ENCODE measurements at places on chromosomes 1 and 21.

DNA sequence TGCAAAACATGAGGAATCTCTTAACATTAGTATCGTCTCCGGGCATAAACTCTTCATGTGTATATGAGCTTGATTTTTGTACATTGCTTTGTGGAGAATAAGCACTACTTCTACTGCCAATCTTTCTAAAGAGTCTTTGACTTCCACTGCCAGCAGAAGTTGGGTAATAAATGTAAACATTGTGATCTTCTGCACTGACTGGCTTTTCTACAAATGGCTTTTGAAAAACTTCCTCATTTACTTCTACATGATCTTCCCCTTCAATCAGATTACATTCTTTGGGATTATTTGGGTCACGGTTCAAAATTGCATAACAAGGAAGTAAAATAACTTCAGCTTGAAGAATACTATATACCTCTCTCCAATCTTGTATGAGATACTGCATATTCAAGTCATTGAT is 30.4 kb upstream of the SLC44A5 start:
- no peaks in the 10 kb centered on the region for H3K4me1 ChIP-seq
- no peak overlapping the region for H3K4me3 ChIP-seq
- no peaks in the 10 kb centered on the region for H3K36me3 ChIP-seq
- H3K27me3 ChIP-seq: no peaks in the 10 kb centered on the region
- no peak overlapping the region for H3K27ac ChIP-seq

DNA sequence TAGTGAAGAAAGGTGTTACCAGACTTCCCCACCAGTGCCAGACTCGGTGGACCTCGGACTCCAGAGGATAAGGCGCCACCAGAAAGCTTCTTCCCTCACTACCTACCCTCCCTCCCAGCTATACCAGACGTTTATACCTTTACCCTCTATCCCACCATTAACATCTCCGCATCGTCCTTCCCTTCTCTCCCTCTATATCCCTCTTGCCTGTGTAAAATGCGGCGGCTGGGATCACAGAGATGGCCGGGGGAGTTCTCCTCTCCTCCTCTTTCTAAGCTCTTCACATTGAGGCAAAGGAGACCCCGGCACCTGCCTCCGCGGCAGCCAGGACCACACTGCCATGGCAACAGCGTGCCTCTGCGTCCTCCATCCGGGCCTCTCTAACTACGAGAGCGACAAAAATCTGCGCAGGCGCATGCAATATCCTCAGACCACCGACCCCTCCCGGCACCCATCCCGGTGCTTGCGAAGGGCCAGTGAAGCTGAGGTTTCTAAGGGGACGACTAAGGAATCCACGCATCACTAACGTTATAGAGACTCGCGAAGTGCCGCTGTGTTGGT is at the start of gene CCDC181:
TSS of gene CCDC181 (minus strand) at position 394 of the 561 bp plus-strand sequence. CDS start 2,547 bp downstream, outside the sequence.
- H3K27me3 ChIP-seq: peaks cover 26% of the 10 kb centered on the region
- peak; percentile 44 for DNase-seq
- H3K4me1 ChIP-seq: peaks cover 10% of the 10 kb centered on the region
- no peaks in the 10 kb centered on the region for H3K36me3 ChIP-seq
- H3K27ac ChIP-seq: no peak within 1 kb of the TSS
- H3K4me3 ChIP-seq: peak within 1 kb of the TSS; percentile 34

- no peak for DNase-seq
- H3K27me3 ChIP-seq: no peaks in the 10 kb centered on the region
- no peak overlapping the region for H3K27ac ChIP-seq
These were observed 53.6 kb upstream of the DMRTA2 start for GRCh38 chr1:50476800-50477199.

GRCh38 chr1:185478877-185479276 is 161.8 kb upstream of the IVNS1ABP start:
- no peak overlapping the region for H3K27ac ChIP-seq
- H3K4me1 ChIP-seq: peaks cover 6% of the 10 kb centered on the region
- no peak overlapping the region for H3K4me3 ChIP-seq
- no peak for DNase-seq

DNA sequence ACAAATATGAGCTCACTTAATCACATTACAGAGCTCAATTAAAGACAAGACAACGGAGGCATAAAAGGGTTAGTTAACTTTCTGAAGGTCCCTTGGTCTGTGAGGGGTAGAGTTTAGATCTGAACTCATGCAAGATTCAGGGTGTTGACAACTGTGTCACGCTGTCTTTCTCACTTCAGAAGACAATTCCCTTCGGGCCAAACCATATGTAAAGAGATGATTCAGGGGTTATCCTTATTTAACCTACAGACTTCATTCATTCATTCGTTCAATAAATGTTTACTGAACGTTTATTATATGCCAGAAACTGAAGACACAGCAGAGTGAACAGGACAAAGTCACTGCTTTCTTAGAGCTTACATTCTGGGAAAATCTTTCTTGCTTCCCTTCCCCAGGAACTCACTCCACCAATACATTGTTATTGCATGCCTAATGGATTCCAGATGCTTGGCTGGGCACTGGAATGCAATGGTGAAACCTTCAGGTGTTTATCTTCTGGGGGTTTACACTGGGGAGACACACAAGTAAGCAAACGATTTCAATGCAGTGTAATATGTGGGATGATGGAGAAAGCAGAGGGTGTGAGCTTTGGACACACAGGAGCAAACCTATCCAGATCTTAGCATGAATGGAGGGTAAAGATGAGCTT is 6.4 kb downstream of the XCL1 start:
- H3K4me1 ChIP-seq: no peaks in the 10 kb centered on the region
- H3K27ac ChIP-seq: no peak overlapping the region
- H3K36me3 ChIP-seq: no peaks in the 10 kb centered on the region
- DNase-seq: no peak
- H3K4me3 ChIP-seq: no peak overlapping the region
